ENCODE measurements at places on chromosomes 2 and 18. TPM values are rescaled to one million over a fixed set of nuclear protein-coding genes. Genes with fewer than 3 reads are reported as not detected.

The SNTG2 gene
- total RNA-seq: not detected

The TPO gene
- 0.14 TPM for total RNA-seq

The UGT1A5 gene
- total RNA-seq: 0.13 TPM

The NEU2 gene
- not detected for total RNA-seq

The SPATA3 gene
- not detected for total RNA-seq

The LCT gene
- total RNA-seq: 0.05 TPM

The TLX2 gene
- total RNA-seq: 0.31 TPM

The HSPD1 gene
- 545 TPM for total RNA-seq

The VAMP8 gene
- 16.7 TPM for total RNA-seq

The MAP3K20 gene
- total RNA-seq: 27.6 TPM

The MOGAT1 gene
- not detected for total RNA-seq

The ANKRD39 gene
- total RNA-seq: 15.0 TPM

The PLCD4 gene
- 0.37 TPM for total RNA-seq

The SGPP2 gene
- 0.56 TPM for total RNA-seq

The OSGEPL1 gene
- total RNA-seq: 4.6 TPM

The SH3BP4 gene
- total RNA-seq: 40.7 TPM
